ENCODE measurements at places on chromosomes 13 and 19.

DNA sequence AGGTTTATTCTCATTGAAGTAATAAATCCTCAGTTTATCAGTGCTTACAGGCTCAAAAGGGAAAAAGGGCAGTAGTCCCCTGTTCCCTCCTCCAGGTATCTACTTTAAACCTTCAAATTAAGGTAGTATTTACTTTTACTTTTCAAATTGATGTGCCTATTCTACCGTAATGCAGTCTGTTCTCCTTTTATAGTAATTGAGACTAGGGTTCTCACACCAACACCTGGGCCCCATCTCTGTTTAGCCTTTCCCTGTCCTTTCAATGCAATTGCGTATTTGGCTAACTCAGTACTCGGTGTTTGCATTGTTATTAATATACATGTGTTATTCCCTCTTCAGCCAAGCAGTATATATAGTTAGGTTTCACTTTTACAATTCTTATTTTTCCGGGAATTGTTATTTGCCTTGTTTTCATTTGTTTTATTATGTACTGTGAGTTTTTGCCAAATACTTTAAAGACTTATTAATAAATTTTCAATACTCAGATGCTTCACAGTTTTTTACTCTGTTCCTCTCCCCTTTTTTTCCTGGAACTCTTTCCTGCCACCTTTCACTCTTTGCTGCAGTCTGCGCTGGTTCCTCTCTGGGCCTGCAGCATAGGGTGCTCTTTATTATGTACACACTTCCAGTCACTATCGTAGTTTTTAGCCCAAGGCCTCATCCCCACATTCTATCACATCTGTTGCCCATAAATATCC, 30.3 kb downstream of the USPL1 start:
- no peak for DNase-seq

- DNase-seq: no peak
These were observed 212.8 kb downstream of the RFC3 start for GRCh38 chr13:34030782-34031181.

GRCh38 chr19:33158365-33158764, 26.5 kb downstream of the WDR88 start:
- no peak for DNase-seq

- no peak for DNase-seq
These were observed 167.5 kb upstream of the FREM2 start for GRCh38 chr13:38519229-38519911.

DNA sequence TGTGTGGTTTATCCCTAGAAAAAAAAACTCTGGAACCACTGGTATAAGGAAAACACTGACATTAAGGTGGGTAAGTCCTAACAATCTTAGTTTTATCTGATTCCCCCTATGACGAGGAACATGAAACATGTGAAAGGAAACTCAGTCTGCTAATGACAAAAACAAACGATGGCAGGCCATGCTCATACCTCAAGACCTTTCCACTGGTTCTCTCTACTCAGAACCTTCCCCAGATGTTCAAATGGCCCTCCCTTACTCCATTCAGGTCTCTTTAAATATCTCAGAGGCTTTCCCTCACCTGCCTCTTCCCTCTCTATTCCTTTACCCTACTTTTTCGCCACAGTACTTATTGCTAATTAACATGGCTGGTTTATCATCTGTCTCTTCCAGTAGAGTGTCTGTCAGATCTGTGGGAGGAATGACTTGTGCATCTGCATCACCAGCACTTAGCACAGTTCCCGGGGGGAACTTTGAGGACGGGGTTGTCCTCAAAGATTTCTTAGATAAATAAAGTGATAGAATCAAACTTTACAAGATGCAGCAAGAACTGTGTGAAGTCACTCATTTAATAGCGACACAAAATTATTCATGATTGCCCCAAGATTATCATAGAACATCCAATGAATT, 1.5 kb downstream of the TUBGCP3 start:
- peak; percentile 9 for DNase-seq

DNA sequence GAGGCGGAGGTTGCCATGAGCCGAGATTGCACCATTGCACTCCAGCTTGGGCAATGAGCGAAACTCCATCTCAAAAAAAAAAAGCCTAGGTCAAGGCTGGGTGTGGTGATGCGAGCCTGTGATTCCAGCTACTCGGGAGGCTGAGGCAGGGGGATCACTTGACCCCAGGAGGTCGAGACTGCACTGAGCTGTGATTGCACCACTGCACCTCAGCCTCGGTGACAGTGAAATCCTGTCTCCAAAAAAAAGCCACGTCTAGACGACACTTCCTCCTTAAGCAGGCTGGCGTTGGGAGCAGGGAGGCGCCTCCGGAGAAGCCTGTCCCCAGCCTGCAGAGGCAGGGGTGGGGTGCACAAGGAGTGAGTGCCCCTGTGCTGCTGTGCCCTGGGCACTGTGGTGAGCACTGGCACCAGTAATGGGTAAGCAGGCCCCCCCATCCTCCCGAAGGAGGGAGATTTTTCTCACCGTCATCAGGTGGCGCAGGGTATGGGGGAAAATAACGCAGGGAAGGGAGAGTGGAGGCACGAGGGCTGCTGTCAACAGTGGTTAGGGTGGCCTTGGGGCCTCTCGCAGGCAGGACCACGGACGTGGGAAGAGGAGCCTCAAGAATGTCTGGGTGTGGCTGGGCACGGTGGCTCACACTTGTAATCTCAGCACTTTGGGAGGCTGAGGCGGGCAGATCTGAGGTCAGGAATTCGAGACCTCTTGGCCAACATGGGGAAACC, 706 bp downstream of the P2RY11 start:
- no peak for DNase-seq

GRCh38 chr13:31462766-31463165, 263.0 kb downstream of the B3GLCT start:
- DNase-seq: no peak

DNA sequence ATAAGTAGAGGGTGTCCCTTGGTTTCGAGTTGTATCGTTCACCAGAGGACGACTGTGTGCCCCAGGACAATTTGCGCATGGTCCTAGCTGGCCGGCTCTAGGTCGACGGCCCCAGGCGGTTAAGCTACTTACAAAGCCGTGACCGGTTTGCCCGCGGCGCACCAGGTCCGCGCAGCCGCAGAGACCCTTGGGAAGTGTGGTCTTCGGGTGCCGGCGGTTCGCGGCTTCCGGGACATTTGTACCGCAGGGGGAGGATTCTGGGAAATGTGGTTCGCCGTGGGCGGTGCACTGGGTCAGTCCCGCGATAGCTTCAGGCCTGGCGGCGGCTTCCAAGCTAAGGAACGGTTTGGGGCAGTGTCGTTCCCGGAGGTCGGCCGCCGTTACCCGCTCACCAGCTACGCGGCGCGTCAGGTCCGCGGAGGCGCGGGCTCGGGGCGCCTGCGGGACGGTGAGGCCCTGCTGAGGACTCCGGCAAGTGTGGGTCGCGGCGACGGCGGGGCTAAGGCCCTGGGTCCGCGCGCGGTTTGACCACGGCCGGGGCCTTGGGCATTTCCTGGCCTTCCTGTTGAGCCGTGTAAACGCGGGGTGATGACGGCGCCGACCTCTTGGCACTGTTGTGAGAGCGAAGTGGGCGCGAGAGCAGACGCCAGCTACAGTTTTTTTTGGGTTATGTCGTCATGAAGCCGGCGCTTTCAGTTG, at the start of gene ZNF302:
Gene ZNF302, plus strand, starts transcription at position 293 of the 699 bp plus-strand sequence. CDS start 1,127 bp downstream, outside the sequence.
- DNase-seq: peak; percentile 93

DNA sequence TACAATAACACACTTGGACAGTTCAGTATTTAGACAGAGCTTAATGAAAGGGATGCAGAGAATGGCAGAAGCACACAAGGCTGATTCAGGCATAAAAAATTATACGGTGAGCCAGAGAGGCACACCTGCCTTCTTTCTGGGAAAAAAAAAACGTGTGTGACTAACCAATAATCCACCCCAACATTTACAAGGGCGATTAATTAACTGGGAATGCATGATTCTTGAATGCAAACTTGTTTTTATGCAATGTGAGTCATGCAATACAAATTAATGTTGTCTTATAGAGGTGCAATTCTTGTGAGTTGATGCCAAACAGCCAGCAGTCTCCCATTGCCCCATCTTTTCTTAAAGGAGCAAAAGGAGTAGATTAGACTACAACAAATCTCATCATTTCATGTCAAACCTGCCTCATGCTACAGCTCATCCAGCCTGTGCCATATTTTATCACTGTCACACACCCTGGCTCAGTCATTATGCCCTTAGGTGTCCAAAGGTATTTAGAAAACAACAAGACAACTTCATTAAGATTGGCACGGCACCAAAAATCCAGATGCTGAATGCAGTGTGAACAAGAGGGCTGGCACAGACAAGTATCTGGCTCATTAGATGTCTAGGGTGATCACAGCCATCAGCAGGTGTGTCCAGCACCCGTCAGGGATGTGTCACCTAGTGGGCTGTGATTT, 721.1 kb downstream of the EFNB2 start:
- peak; percentile 85 for DNase-seq

GRCh38 chr13:87622971-87623370, 48.2 kb upstream of the SLITRK5 start:
- no peak for DNase-seq

DNA sequence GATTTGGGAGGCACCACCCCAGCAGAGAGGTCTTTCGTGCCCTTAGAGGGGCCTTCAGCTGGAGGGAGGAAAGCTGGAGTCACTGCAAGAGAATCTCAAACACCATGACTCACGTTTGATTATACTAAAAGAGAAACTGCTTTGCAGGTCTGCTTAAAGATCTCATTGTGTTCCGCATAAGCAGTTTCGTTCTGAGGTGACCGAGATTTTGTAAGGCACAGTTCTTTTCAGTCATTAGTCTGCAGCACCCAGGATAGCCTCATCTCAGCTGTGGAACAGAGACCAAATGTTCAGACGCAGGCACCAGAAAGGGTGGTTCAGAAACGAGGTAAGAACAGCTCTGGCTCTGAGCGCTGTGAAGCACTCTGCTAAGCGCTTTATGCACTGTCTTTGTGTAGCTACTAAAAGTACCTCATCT, 71.2 kb upstream of the GTF3A start:
- DNase-seq: no peak

GRCh38 chr19:53389978-53390377, 5.0 kb upstream of the ZNF765 start:
- DNase-seq: no peak

DNA sequence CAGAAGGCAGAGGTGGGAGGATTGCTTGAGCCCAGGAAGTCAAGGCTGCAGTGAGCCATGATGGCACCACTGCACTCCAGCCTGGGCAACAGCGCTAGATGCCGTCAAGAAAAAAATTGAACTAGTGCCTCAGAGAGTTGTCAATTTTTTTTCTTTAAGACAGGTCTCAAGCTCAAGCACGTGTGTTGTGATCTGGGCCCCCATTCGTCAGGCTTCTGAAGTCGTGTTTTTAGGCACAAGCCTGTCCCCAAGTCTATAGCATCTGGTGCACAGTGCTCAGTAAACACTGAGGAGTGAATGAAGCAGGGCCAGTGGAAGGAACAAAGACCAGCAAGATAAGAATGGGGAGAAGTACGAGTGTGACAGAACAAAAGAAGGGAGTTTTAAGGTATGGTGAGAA, 23.7 kb upstream of the LAMP1 start:
- DNase-seq: no peak

DNA sequence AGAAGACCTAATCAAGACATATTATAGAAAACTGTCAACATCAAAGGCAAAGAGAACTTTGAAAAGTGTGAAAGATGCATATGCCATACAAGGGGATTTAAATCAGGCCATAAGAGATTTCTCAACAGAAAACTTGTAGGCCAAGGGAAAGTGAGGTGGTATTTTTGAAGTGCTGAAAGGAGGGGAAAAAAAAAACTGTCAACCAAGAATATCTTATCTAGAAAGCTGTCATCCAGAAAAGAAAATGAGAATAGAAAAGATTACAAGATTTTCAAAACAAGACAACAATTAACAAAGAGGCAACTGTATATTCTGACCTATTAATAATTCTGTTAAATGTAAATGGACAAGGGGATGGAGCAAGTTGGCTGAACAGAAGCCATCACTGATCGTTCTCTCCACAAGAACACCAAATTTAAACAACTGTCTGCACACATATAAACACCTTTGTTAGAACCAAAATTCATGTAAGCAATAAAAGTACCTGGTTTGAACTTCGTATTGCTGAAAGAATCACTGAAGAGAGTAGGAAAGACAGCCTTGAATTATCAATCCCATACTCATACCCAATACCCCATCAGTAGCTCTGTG, 880.1 kb upstream of the PCDH9 start:
- DNase-seq: no peak

GRCh38 chr13:21911646-21912298, 240.9 kb downstream of the FGF9 start:
- no peak for DNase-seq

DNA sequence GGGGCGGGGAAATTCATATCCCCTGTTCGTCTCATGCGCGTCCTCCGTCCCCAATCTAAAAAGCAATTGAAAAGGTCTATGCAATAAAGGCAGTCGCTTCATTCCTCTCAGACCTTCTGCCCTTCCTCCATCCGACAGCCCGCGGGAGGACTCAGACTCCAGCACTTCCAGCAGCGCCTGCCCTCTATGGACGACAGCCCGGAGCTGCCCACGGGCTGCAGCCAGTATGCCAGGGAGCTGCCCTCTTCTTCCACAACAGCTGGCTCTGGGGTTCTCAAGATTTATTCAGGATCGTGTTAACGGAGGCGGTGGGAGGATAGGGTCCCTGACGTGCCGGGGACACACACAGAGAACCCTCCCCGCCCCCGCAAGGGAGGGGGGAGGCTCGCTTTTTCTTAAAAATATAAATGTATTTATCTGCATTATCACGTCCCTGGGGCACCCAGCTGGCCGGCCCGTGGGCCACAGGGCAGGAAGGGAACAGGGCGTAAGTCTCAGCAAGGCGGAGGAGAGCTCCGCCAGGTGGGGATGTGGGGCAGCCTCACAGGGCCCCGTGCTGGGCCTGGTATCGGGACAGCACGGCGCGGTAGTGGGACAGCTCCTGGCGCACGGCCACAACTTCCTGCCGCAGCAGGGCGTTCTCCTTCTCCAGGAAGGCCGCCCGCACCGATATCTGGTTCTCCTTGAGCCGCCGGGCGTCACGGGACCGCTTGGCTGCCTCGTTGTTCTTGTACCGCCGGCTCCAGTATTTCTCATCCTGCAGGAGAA, 6.7 kb downstream of the DBP start:
- peak; percentile 90 for DNase-seq

GRCh38 chr19:12759686-12760085, 8.1 kb downstream of the BEST2 start:
- DNase-seq: no peak

DNA sequence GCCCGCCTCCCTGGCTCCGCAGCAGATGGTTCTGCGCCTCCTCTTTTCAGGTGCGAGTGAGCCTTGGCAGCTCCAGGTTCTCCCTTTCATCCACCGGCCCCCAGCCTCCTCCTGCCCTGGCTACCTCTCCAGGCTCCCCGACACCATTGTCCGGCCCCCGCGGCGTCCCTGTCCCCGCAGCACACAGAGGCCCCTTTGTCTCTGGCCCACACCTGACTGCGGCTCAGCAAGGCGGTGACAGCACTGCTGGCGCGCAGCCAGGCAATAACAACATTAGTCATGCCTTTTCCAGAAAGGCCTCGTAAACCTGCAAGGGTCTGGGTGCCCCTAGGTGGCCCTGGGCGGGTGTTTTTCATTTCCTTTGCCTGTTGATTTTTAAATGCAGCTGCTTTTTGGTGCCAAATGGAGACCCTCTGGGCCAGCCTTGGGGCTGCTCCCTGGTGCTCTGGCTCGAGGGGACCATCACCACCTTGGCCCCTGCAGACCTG, 73.2 kb upstream of the MEDAG start:
- peak; percentile 100 for DNase-seq
